ENCODE measurements at places on chromosomes 6 and 20.
A peak's percentile ranks its signal among the peaks of the same experiment; 100 is the strongest.

GRCh38 chr6:22631091-22631490 is 61.7 kb downstream of the HDGFL1 start:
- no peaks in the 10 kb centered on the region for H3K27me3 ChIP-seq
- no peaks in the 10 kb centered on the region for H3K4me1 ChIP-seq
- H3K27ac ChIP-seq, result no peak overlapping the region
- peaks cover 11% of the 10 kb centered on the region for H3K36me3 ChIP-seq

- DNase-seq, result no peak
- H3K4me1 ChIP-seq, result no peaks in the 10 kb centered on the region
Measured at GRCh38 chr6:47407300-47408281, 70.0 kb upstream of the CD2AP start.

DNA sequence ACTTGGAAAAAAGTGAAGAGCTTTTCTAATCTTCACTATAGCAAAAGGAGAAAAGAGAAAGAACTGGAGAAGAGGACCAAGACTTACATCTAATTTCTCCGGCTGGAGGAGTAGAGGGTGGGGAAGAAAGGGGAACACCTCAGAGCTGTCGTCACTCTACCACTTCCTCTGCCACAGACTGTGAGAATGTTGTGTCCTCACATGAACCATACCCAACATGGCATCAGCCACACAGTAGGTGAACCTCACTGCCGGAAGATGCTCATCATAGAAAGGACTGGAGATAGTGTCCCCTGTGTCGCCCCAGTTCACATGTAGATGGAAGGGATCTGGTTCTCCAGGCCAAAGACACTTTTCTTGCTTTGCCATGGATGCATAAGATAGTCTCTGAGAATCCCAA is 604.4 kb upstream of the NOX3 start:
- no peak overlapping the region for H3K27ac ChIP-seq
- no peak for DNase-seq

DNA sequence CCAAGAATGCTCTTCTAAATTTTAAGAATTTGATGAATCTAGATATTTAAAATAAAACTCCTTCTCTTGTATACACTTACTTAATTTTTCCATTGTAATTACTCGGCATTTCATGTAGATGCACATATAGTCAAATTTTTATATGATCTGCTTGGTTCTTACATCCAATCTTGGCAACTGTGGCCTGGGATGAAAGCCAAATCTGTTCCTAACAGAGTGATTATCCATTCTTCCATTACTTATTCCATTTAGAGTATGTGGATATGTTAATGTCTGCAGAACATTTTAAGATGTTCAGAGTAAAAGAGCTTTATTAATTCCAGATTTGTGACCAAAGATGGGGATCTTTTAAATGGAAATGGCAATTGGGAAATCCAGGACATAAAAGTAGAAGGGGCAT is 144.1 kb upstream of the PDE7B start:
- no peaks in the 10 kb centered on the region for H3K4me1 ChIP-seq
- H3K4me3 ChIP-seq, result no peak overlapping the region
- H3K27me3 ChIP-seq, result no peaks in the 10 kb centered on the region

- no peaks in the 10 kb centered on the region for H3K36me3 ChIP-seq
- no peak overlapping the region for H3K27ac ChIP-seq
- DNase-seq, result peak; percentile 41
- no peaks in the 10 kb centered on the region for H3K27me3 ChIP-seq
- H3K4me3 ChIP-seq, result no peak overlapping the region
- H3K4me1 ChIP-seq, result no peaks in the 10 kb centered on the region
Measured at GRCh38 chr20:8721098-8721497, 347.8 kb upstream of the PLCB4 start.

DNA sequence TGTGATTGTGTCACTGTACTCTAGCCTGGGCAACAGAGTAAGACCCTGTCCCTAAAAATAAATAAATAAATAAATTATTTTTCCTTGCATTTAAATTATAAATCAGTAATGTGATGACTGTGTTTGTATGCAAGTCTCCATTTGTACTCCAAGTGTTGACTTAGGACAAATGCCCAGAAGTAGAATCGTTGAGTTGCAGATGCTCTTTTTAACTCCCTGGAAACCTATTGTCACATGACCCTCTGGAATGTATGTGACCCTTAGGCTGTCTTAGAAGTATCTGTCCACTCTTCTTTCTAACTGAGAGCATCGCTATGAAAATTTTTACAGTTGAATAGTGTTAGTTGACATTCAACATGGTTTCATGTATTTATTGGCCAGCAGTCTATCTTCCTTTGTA is 18.8 kb downstream of the OR2A4 start:
- no peaks in the 10 kb centered on the region for H3K36me3 ChIP-seq
- DNase-seq, result no peak
- H3K27me3 ChIP-seq, result no peaks in the 10 kb centered on the region
- H3K27ac ChIP-seq, result no peak overlapping the region
- H3K4me3 ChIP-seq, result no peak overlapping the region

- DNase-seq, result peak; percentile 88
- H3K27me3 ChIP-seq, result no peaks in the 10 kb centered on the region
- H3K4me1 ChIP-seq, result no peaks in the 10 kb centered on the region
Measured at GRCh38 chr20:18057101-18057993, at the start of gene OVOL2. Gene OVOL2, minus strand, starts transcription at chr20:18057916. Its CDS starts 282 bp downstream, at chr20:18057634.

DNA sequence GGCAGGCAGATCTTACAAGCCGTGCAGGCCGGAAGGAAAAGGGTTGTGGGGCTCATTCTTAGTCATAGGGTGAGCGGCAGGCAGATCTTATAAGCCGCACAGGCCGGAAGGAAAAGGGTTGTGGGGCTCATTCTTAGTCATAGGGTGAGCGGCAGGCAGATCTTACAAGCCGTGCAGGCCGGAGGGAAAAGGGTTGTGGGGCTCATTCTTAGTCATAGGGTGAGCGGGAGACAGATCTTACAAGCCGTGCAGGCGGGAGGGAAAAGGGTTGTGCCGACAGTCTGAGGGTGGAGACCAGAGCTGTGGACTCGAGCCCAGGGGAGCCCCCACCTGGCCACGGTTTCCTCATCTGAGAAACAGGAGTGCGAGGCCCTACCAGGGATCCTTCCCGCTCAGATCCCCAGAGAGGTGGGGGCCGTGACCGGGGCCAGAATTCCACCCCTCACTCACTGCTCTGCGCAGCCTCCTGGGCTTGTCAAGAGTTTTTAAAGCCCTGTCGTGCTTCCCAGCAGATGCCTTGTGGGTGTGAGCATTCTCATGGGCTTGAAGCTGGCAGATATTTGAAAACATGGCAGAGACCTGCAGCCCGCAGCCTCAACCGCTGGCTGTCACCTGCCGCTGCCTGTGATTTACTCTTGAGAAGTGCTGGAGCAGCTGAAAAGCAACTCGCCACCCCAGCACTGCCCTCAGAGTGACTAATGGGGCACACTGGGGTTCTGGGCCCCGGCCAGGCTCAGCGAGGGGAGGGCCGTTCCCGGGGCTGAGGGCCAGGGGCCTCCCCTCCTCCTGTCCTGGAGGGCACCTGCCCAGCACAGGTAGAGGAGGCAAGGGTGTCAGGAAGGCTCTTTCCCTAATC is 31.9 kb downstream of the NTSR1 start:
- no peaks in the 10 kb centered on the region for H3K36me3 ChIP-seq
- H3K27ac ChIP-seq, result no peak overlapping the region
- no peaks in the 10 kb centered on the region for H3K4me1 ChIP-seq
- H3K27me3 ChIP-seq, result no peaks in the 10 kb centered on the region
- H3K4me3 ChIP-seq, result no peak overlapping the region
- DNase-seq, result no peak

DNA sequence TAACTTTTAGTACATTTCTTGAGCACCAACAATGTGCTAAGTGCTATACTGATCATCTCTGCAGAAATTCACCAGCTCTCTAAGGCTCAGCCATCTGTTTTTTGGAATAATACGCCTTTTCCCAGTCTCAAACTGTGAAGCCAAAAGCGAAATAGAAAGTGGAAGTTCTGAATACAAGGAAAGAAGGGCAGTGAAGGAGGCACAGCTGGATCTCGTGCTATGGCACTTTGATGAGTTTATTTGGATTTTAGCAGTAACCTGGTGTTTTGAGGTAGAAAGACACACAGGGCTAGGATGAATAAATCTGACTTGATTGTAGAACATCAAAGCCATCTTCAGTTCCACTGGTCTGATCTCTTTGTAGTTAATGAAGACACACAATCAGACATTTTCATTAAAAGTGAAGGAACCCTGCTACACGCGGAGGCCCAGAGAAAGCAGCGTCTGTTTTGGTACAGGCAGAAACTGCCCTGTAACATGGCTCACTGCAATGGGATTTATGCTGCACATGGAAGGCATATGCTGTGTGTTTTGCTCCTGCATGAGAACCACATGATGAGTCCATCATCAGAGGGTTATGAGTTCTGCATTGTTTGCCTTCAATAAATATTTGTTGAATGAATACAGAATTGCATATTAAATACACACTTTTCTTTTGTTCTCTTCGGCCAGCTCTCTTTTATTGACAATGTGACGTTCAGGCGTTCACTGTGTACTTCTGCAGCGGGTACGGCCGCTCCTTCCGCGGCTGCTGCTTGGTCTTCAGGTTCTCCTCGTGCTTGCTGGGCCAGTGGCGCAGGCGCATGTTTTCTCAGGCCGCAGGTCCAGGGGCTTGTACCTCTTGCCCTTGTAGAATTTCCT is 100.9 kb downstream of the PREP start:
- H3K4me1 ChIP-seq, result no peaks in the 10 kb centered on the region
- no peak overlapping the region for H3K27ac ChIP-seq
- no peaks in the 10 kb centered on the region for H3K27me3 ChIP-seq
- H3K4me3 ChIP-seq, result no peak overlapping the region

All from H9 (cell line).